ENCODE measurements at places on chromosomes 1 and 21.

DNA sequence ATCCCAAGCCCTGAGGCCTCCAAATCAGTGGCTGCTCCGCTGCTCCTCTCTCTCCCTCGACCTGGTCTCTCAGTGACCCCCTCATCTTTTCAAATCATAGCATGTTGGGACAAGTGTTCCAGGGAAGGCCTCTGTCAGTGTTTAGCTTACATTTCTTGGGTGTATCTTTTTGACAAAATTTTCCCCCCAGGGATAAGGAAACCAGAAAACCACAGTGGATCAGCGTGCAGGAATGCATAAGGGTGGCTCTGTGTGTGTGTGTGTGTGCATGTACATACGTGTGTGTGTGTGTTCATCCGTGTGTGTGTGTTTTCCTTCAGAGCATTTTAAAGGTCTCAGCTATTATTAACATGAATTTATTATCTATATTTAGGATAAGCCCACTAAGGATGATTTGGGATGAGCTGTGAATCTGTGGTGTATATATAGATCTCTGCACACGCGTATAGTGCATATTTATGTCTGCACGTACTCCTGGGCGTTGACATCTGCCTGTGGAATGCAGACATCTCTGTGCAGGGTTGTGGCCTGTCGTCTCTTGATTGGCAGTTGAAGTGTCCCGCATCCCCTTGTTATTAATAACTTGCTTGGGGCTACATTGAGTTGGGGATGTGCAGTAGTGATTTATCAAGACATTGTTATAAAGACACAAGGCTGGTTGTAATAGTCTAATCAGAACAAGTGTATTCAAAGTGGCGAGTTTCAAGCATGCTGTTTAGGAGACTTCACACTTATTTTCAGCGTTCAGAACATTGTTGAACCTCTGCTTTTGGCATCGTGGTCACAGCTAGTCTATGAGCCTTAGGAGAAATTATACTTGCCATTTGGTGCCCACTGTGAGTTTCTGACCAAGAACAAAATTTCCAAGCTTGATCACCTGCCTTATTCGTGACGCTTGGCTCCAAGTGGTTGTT, 55.6 kb downstream of the GALNT2 start:
- DNase-seq: no peak

GRCh38 chr1:160823296-160823695, 27.3 kb downstream of the LY9 start:
- no peak for DNase-seq

DNA sequence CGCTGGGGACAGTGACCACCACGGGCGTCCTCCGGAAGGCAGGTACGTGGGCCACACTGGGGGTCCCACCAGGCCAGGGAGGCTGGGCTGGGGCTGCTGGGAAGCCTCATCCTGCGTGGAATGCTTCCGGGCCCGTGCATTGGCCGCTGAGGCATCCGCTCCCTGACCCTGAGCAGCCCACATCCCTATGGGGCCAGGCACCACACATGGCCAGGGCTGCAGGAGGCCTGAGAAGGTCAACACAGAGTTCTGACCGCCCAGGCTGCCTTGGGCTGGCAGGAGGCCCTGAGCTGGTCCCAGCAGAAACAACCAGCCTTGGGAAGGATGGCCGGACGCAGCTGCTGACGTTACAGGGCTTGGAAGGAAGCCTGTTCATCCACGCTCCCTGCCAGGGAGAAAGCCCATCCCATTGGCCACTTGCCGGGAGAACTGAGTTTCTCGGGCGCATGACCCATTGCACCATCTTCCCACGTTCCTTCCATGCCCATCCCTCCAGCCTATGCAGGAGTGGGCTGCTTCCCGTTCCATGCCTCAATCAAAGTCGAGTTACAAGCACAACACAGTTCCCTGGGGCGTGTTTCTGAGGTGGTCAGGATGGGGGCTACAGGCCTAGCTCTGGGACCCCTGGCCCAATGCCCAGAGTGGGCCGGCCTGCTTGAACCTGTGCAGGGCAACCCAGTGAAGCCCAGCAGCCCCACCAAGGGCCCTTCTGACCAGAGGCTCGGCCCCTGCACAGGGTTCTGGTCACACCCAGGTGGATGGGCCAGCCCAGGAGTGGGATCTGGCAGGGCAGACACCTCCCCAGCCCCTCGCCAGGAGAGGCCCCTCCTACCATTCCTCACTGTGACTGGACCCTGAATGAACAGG, 31.7 kb downstream of the TRIM11 start:
- no peak for DNase-seq

GRCh38 chr1:218850367-218850766, 323.3 kb upstream of the LYPLAL1 start:
- no peak for DNase-seq

- DNase-seq: no peak
Observed at GRCh38 chr1:110215621-110216515, 5.8 kb downstream of the KCNC4 start.

DNA sequence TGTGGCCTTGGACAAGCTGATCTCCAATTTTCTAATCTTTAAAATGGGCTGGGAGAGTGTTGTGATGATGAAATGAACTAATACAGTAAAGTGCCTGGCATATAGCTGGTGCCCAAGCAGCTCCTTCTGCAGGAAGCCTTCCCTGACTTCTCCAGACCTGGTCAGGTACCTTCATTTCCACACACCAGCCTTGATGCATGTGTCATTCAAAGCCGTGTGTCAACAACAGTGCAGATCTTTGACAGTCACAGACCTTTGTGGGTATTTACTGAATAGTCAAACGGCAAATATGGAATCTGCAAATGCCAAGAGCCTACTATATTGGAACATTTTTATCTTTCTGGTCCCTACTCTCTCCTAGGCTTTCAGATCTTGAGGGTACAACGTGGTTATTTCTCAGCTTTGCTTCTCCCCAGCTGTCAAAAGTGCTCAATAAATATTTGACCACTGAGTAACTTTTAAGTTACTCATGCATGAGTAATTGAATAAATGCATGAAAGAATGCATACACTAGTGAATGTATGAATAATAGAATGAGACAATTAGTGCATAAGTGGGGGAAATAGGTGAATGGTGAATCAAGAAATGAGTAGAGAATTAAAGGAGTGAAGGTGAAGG, 75.4 kb downstream of the MDM4 start:
- no peak for DNase-seq

DNA sequence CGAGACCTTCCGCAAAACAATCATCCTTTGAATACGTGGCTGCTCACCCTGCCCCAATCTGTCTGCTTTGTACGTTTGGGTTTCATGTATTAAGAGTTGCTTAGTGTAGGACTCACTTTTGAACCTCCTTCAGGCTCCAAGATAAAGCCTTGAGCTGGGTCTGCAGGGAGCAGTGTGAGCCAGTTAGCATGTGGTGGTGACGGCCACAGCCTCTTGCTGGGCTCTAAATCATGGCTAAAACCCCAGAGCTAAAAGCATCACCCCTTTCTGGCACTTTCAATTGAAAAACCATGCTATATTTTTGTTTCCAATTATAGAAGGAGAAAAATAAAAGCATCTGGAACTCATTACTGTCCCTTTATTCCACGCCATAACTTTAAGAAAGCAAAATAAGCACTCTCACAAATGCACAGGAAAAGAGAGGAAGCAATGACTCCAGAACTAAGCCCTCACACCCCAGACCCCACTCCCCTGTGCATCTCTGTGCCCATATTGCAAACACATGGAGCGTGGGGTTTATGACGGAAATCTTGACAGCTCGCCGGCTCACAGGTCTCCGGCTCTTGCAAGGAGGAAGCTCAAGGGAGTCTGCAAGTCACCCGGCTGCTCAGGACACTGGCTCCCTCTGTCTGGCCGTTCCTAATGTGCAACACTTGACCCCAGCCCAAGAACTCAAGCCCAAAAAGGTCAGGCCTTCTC, 135.5 kb downstream of the MIS18A start:
- DNase-seq: no peak

GRCh38 chr1:207831517-207832327, 79.2 kb downstream of the CD34 start:
- peak; percentile 67 for DNase-seq

GRCh38 chr1:234526922-234527321, 47.9 kb upstream of the TARBP1 start:
- no peak for DNase-seq

DNA sequence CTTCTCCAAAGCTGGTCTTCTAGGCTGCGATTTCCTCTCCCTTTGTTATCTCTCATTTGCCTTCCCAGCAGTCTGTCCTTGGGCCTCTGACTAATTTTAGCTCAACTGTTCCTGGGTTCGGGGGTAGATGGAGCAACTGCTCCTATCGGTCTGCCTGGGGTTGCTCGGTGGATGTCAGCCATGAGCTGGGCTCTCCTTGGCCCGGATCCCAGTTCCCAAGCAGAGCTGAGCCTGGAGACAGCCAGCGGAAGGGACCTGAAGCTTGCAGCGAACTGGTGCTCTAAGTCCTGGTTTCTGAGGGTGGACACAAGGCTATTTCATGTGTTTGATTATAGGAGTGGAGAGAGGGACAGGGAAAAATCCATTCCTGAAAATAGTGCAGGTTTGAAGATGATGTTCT, 423.0 kb downstream of the RPS6KC1 start:
- DNase-seq: no peak

- DNase-seq: no peak
Observed at GRCh38 chr1:114113411-114114184, 40.1 kb downstream of the SYT6 start.

DNA sequence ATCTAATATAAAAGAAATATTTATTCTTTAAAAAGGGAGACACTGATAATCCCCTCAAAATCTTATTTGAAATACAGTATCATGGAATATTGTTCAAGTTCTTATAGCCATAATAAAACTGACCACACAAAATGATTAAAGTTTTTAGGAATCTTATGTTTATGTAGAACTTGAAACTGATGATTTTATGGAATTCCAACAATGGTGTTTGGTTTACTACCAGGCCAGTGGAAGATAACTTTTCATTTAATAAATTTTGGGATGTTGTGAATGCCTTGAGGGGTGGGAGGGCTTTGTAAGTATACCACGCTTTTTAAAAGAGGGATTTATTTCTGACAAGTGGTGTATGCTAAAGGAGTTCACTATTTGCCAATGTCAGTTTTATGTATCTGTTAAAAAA, 87.7 kb downstream of the RAB3GAP2 start:
- DNase-seq: no peak

DNA sequence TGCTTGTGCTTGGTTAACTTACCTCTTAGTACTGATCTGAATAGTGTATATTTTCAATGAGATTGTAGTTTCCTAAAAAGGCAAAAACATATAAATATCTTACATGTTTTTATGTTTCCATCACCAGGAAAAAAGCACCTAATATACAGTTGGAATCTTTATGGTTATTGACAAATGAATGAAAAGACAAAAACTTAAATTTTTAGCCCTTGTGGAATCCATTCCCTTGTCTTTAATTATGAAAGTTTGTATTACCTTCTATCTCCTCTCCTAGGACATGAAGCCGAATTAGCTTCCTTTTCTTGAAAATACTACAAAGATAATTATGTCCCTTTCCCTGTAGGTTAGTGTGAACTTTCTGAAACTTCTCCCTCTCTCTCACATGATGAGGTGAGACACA, at the start of gene OR2T12:
OR2T12 (minus strand) TSS at position 101 of the 400 bp plus-strand sequence. CDS start 7,846 bp downstream, outside the sequence.
- no peak for DNase-seq

GRCh38 chr1:29855561-29856160, 619.3 kb downstream of the PTPRU start:
- no peak for DNase-seq

DNA sequence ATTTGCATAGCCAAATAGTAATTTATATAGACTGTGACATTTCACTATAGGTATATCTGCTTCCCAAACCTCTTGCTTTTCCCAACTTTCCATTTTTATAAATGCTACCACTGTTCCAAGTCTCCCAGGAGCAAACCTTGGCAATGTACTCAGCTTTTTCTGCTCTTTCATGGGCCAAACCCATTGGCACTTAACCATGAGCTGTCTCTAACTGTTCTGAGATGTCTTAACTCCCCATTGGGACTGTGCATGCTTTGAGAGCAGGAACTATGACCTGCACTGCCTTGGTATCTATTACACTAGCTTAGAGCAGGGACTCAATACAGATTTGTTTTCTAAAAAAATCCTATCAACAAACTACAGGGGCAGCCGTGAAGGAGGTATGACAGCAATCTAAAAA, 22.5 kb upstream of the KHDRBS1 start:
- DNase-seq: no peak

- no peak for DNase-seq
Observed at GRCh38 chr1:90509225-90510048, 207.7 kb downstream of the BARHL2 start.

DNA sequence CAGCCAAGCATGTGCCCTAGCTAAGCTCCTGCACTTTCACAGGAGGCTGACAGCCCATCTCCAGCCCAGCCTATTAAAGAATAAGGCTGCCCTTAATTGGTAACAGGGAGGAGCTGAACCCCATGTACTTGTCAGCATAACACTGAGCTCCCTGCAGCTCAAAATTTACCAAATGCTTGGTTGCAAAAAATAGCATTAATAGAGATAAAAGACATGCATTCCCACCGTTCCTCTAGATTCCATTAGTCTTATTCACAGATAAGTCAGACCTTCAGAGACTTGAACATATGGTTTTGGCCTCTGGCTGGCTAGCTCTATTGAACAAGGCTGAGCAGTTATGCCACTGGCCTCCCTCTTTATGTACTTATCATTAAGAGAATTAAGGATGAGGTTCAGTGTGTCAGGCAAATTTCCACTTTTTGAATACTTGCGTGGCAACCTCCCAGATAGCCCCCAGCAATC, 29.2 kb downstream of the OLFML3 start:
- no peak for DNase-seq

DNA sequence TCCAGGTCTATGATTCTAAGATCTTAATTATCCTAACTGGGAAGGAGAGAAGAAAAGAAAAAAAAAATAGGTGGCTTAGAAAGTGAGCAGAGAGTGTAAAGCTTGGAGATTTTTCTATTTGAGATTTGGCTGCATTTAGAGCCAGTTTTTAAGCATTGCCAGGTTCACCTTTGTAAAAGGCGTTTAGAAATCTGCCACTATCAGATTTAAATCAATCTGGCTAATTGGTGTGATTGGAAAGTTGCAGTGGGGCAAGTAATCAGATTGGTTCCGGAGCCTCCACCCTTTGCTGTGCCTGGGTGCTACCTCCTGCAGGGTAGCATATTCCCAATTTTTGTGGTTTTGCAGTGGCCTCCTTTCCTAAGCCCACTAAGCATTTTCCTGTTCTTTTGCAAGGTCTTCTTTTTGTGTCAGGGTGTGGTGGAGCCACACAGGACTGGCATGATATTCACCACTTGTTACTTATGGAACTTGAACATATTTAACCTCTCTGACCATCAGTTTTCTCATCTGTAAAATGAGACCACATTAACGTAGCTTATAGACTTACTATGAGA, 48.5 kb upstream of the PPP2R5A start:
- DNase-seq: no peak
